Motor neuron (in vitro differentiated cells): ENCODE measurements at places on chromosomes 5 and 9. TPM values are rescaled to one million over a fixed set of nuclear protein-coding genes. Genes with fewer than 3 reads are reported as not detected.
A peak's percentile ranks its signal among the peaks of the same experiment; 100 is the strongest.

SPEF2 gene
- 8.1 and 9.8 TPM in 2 replicates for total RNA-seq

FOXE1 gene
- 0.05 TPM in 1 of 2 replicates, not detected in the other for total RNA-seq

DNA sequence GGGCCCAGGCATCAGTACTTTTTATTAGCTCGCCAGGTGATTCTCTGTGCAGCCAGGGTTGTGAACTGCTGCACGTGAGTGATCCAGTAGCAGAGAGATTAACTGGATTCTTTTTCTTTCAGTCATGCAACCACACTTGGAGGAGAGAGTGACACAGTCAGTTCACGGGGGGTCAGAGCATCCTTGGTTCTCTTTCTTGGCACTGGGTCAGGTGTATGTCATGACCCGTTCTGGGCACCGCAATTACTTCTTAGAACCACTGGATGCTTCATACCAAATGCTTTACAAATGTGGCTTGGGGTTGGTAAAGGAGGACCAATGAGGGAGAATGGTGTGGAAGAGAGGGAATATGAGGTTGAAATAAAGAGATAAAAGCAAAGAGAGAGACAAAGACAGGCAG lies 368.7 kb downstream of the MLLT3 start:
- no peak for ATAC-seq

DNA sequence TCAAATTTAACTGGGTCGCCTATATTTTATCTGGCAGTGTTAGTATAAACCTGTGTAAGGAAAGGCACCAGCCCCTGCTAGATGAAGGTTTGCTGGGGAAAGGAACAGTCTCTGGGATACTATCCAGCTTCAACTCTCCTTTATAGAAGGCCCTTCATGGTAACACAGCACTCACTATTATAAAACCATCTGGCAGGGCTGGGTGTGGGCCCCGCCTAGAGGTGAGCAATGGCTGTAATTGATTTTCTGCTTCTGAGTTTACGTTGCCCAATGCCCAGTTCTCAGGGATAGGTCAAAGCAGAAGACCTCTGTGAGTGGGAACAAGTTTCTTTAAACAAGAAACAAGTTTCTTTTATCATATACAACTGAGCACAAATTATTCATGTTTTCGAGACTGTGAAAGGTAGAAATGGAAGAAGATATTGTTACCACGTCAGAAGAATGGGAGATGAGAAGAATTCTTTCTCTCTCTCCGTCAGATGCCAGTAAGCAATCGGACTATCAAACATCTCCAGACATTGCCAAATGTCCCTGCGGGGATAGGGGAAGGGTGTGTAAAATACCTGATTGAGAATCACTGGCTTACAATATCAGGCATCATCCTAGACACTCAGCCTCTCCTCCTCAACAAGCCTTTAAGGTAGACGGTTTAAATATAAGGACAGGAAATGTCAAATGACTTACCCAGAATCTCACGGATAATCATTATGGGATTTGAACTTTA lies 205.9 kb downstream of the PDZD2 start:
- no peak for ATAC-seq

DNA sequence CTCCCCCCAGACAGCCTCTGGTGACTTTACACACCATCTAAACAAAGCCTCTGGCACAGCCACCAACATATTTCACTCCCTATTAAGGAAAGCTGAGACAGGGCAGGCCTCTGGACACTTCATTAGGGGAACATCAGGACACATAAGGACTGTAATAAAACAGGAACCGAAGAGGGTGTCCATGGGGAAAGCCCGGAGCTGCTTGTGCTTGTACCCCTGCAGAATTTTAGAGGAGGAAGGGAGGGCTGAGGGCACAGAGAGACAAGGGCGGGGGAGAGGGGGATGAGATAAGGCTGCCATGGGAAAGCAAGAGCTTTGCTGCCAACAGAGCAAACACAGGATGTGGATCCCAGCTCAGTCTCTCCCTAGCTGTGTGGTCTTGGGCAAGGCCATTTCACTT lies 138.4 kb downstream of the ASTN2 start:
- no peak for ATAC-seq

DNA sequence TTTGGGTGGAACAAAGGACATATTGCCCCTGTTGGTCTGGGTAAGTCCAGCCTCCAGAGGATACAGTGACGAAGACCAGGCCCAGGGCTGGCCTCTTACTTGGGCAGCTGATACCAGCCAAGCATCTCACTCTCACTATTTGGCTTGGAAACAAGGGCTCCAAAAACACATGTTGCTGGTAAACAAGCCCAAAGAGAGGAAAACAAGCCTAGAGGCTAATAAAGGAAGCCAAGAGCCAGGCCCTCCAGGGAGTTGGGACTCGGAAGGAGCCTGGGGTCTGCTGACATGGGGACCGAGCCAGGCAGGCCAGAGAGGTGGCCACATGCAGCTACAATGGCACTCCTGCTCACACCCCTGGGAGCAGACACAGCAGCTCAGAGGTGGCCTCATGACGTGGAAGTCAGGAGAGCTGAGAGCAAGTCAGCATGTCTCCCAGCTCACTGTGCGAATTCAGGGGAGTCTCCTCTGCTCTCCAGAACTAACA lies 5.7 kb downstream of the SPARC start:
- ATAC-seq = no peak

ADAMTS6 gene
- 5.1 and 6.3 TPM in 2 replicates for total RNA-seq

DNA sequence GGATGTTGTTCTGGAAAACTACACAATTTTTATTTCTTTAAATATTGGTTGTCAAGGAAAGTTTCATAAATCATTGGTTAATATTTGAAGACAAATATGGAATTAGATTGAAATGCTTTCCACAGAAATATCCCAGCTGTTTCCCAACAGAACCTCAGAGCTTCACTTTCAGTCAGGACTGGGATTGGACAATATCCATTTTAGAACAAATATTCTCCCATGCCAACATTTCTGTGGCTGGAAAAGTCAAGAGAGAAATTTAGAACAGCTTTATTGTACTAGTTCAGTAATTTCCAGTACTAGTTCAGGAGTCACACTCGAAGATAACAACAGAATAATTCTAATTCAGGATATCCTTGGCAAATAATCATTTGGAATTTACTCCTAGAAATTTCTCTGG lies 116.1 kb upstream of the TUT7 start:
- no peak for ATAC-seq

- ATAC-seq = no peak
Measured at GRCh38 chr9:19634881-19635280, 154.0 kb downstream of the SLC24A2 start.

GRCh38 chr9:123418052-123418430 lies 62.0 kb downstream of the CRB2 start:
- no peak for ATAC-seq

- peak; percentile 73 for ATAC-seq
Measured at GRCh38 chr9:89461265-89461664, 36.6 kb downstream of the SEMA4D start.

SPINK6 gene
- not detected in 2 replicates for total RNA-seq

DNA sequence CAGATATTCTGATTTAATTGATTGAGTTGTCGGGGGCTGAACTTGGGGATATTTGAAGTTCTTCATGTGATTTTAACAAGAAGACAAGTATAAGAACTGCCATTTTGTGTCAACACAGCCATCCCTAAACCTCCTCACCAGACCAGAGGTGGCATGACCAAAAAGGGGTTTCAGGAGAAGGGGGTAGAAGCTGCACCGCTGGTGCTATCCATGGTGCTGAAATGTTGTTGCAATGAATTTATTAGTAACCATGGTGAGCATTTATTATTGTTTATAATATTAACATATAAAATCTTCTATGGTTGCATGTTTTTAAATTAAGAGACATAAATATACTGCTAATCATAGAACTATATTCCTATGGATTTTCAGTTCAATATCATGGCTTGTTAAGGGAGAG lies 72.3 kb downstream of the GNA14 start:
- no peak for ATAC-seq

DNA sequence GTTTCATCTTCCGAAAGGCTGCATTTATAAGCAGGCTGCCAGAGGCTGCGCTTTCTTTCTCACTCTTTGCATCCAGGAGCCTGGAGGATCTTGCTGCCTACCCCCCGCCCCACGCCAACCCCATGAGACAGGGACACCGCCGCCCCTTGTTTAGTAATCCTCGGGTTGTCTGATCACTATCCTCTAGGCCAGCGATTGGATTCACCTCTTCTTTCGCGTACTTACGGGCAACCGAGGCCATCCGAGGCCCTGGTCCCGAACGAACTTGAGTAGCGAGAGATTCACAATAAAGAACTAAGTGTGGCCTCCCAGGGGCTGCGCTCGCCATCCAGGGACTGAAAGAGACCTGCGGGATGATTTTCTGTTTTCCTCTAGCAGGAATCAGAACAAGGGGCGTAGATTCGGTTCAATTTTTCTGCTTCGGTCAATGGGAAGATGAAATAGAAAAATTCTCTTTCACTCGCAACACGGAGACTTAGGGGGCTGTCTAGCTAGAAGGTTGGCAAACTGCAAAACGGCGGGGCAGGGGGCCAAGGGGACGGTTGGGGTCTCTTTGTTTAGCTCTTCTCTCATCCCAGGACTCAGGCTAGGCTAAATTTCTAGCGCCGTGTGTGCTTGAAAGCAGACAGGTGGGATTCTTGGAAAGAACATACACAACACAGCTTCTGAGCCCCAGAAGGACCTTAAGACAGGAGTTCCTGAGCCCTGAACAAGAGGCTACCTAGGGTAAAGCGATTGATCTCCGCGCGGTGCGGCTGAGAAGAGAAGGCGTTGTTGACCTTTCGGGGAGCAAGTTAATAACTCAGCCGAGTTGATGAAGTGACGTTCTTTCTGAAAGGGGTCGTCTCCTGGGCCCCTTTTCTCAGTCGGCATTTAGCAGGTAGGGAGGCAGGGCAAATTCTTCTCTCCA lies 5.8 kb upstream of the ISL1 start:
- ATAC-seq = no peak

DNA sequence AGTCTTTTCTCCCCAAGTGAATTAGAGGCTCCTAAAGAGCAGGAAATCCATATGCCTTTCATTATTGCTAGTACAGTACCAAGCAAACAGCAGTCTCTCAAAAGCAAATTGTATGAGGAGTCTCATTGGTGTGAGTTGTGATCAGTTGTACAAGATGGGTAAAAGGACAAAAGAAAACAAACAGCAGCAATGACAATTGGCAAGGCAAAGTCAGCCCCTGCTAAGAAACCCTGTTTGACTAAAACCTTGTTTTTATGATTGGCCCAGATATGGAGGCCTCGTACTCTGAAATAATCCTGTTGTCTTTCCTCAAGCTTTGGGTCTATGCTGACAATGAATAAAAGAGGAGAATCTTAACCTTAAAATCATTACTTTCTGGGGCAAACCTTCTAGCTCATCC lies 69.8 kb downstream of the FOXD1 start:
- ATAC-seq = no peak

GRCh38 chr9:88923653-88924288 lies 67.5 kb upstream of the S1PR3 start:
- ATAC-seq = no peak

GDNF gene
- 0.46 and 0.50 TPM in 2 replicates for total RNA-seq

- no peak for ATAC-seq
Measured at GRCh38 chr5:135210286-135211055, 176.4 kb upstream of the PITX1 start.

DNA sequence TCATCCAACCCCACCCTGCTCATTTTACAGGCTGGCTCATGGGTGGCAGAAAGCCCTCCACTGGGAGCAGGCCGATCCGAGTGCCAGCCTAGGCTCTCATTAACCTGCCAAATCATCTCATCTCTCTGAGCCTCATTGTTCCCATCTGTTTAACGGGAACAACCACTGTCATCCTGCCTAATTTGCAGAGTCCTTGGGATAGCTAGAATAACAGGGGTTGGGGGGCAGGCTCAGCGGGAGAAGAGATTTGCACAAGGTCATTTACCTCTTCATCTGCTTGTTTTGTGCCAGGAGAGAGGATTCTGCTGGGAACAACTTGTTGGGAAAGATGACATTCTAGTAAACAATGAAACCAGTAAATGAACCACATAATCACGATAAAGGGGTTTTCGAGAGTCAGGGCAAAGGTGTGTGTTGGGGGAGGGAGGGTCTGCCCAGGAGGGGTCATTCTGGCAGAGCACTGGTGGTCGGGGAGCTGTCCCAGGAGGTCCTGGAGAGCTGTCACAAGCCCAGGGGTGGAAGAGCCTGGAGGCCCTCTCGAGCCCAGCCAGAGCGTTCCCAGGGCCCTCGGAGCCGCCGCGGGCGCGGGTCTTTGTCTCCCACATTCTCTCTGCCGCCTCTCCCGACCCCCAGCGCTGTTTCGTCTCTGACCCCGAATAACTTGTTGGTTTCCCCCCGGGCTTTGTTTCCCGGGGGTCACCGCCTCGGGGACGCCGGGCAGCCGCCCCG lies 22.8 kb upstream of the NDST1 start:
- no peak for ATAC-seq

DNA sequence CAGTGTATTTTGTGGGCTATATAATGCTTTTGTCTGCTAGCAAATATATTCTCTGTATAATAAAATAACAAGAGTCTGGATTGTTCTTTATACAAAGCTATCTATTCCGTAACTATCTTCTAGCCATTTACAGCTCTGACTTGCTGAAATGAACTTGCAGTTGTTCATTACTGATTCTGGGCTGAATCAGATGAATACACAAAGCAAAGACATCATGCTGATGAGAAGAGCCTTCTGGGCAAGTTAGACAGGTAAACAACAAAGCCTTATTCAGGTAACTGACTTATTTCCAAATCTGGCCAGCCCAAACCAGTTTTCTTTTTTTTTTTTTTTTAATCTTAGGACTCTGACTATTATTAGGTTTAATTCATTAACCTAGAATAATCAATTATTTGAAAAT lies 255.5 kb downstream of the KIAA0825 start:
- no peak for ATAC-seq

DNA sequence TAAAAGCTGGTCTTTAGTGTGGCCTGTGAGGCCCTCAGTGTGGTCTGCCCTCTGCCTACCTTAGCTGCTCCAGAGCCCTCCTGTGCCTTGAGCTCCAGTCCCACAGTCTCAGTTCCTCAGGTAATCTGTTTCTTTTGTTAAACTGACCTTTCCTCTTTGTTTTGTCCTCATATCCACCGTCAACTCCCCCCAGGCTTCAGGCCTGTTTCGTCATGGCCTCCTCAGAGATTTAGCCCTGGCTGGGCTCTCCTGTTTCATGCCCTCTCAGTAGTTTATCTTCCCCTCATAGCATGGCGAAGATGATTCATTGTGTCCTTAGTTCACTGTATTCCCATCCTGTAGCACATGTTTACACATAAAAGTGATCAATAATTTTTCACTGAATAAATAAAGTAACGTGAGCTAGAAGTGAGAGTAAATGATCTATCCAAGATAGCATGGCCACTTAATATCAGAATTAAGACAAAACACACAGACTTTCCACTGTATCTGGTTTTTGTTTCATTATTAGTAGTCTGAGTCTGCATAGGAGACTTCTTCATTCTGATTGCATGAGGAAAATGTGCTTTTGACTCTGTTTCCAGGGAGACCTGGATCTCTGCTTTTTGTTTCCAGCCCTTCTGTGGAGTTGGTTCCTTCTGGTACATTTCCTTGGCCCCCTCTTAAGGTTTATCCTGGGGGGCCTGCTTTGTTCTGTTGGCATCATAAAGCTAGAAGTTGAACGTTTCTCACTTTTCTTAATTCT lies 70.5 kb downstream of the SNX24 start:
- ATAC-seq = no peak

- no peak for ATAC-seq
Measured at GRCh38 chr5:151427258-151427657, 20.1 kb upstream of the SLC36A1 start.

TOR2A gene
- 14.9 and 15.1 TPM in 2 replicates for total RNA-seq

GRCh38 chr9:25602400-25603044 lies 75.7 kb downstream of the TUSC1 start:
- ATAC-seq = no peak

GZMA gene
- not detected in 2 replicates for total RNA-seq

- ATAC-seq = no peak
Measured at GRCh38 chr9:95101326-95101725, 216.2 kb downstream of the FANCC start.
